Calu3 (cell line): ENCODE measurements at places on chromosomes 5 and 9. TPM values are rescaled to one million over a fixed set of nuclear protein-coding genes. Genes with fewer than 3 reads are reported as not detected.
A peak's percentile ranks its signal among the peaks of the same experiment; 100 is the strongest.

GRCh38 chr5:1707467-1707866 lies 92.2 kb downstream of the MRPL36 start:
- DNase-seq, result no peak
- no peak overlapping the region for H3K27ac ChIP-seq
- peaks cover 76% of the 10 kb centered on the region for H3K27me3 ChIP-seq
- H3K4me1 ChIP-seq, result peaks cover 10% of the 10 kb centered on the region
- H3K36me3 ChIP-seq, result no peaks in the 10 kb centered on the region

DNA sequence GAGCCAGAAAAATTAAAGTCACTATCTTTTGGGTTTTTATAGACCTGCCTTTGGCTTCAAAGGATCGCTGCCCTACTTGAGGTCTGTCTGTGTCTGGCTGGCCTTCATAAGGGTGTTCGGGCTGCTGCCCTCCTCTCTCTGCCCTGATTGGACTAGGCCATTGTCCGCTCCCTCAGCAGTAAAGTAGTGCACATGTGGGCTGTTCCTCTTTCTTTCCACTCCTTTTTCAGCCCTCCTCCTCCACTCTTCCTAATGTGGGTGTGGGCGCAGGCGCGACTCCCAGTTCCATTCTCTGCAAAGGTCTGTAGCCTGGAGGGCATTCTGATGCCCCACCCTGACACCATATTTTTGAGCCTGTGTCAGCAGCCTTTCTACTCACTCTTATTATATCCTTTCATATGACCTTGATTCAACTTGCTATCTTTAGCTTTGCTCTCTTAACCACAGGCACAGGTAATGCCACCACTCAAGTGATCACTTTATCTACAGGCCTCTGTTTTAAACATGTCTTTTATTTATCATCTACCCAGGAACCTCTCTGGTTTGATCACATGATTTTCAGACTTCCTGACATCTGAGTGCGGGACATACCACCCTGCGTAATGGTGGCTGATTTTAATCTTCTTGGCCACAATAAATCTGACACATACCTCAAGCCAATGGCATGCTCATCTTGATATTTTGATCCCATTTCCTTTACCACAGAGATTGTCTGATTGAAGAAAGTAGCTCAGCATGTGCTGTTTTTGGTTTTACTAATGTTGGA lies 144.5 kb downstream of the AOPEP start:
- peaks cover 36% of the 10 kb centered on the region for H3K4me1 ChIP-seq
- H3K36me3 ChIP-seq, result peaks cover 7% of the 10 kb centered on the region
- no peak overlapping the region for H3K4me3 ChIP-seq
- H3K27me3 ChIP-seq, result no peaks in the 10 kb centered on the region
- H3K27ac ChIP-seq, result peak overlapping the region; percentile 67

GRCh38 chr9:89311346-89312221 lies 589 bp downstream of the CKS2 start:
- DNase-seq, result no peak
- H3K36me3 ChIP-seq, result peaks cover 60% of the 10 kb centered on the region
- no peaks in the 10 kb centered on the region for H3K27me3 ChIP-seq
- no peaks in the 10 kb centered on the region for H3K4me1 ChIP-seq
- H3K4me3 ChIP-seq, result peak overlapping the region; percentile 81
- peak overlapping the region; percentile 100 for H3K27ac ChIP-seq

GRCh38 chr9:134353539-134353938 lies 27.3 kb downstream of the RXRA start:
- no peak overlapping the region for H3K4me3 ChIP-seq
- H3K36me3 ChIP-seq, result peaks cover 6% of the 10 kb centered on the region
- no peaks in the 10 kb centered on the region for H3K27me3 ChIP-seq

DNA sequence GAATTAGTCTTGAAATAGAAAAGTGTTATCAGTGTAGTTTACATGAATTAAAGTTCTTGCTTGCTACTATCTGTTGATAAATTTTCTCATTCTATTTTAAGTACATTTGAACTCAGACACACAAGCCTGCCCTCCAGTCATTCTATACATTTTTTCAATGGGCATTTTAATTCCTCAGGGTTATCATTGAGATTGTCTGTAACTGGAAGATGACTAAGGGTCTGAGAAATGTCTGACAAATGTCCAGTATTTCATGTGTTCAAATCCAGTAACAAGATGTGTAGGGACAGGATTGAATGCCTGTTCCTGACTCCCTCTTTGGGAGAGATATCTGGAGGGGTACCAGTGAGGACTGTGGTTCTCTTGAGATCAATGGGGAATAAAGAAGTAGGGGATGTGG lies 223.9 kb upstream of the ADAMTSL1 start:
- H3K36me3 ChIP-seq, result no peaks in the 10 kb centered on the region
- DNase-seq, result no peak
- H3K4me1 ChIP-seq, result no peaks in the 10 kb centered on the region
- H3K4me3 ChIP-seq, result no peak overlapping the region

DNA sequence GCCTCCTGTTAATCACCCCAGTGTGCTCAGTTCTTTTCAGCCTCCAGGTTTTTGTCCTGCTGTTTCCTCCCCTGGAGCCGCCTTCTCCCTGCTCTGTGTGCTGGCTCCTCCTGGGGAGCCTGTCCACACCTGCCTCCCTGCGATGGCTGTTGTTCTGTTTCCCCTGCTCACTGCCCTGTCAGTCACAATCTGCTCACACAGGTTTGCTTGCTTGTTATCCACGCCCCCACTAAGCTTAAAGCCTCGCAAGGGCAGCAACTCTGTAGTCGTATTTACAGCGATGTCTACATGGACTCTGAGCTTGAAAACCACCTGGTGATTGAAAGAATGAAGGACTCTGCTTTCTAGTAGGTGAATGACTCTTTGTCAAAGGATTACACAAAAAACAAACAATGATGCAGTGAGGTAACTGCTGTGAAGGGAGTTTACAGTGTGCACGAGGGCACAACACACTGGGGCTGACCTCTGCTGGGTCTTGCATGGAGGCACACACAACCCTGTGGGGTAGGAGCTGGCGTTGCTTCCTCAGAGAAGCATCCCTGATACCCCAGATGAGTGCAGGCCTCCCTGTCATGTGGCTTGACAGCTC lies 39.6 kb upstream of the TEX48 start:
- peaks cover 30% of the 10 kb centered on the region for H3K4me1 ChIP-seq
- peaks cover 6% of the 10 kb centered on the region for H3K36me3 ChIP-seq
- H3K27ac ChIP-seq, result peak overlapping the region; percentile 90

- H3K36me3 ChIP-seq, result no peaks in the 10 kb centered on the region
- DNase-seq, result no peak
- no peak overlapping the region for H3K27ac ChIP-seq
- no peak overlapping the region for H3K4me3 ChIP-seq
- no peaks in the 10 kb centered on the region for H3K27me3 ChIP-seq
Measured at GRCh38 chr5:93890657-93891056, 149.3 kb upstream of the POU5F2 start.

DNA sequence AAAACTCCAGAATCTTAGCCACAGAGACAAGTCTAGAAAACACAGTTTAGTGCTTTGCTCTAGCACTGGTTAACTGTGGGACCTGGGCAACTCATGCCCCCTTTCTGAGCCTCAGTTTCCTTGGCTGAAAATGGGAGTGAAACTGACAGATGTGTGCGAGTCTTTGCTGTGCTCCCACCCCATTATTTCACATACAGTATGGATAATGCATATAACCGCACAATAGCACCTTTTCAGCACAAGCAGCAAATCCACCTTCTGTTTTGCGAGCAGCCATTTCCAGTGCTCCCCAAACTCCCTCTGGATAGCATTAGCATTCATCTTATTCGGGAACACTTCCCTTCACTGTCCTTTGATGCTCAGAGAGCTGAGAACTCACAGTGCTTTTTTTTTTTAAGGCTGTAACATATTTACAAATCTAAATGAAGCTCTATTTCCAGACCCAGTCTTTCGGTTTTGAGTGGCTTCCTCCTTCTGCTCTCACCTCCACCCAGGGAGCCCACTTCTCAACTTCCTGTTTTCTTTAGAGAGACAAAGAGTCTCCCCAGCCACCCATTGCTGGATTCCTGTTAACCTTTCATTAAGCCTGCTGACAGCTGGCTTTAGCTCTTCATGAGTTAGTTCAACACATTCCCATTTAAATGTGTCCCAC lies 49.2 kb downstream of the TIMD4 start:
- DNase-seq, result no peak
- H3K27me3 ChIP-seq, result no peaks in the 10 kb centered on the region
- H3K27ac ChIP-seq, result no peak overlapping the region
- H3K36me3 ChIP-seq, result no peaks in the 10 kb centered on the region
- no peak overlapping the region for H3K4me3 ChIP-seq

- H3K36me3 ChIP-seq, result peaks cover 10% of the 10 kb centered on the region
- peaks cover 38% of the 10 kb centered on the region for H3K4me1 ChIP-seq
- DNase-seq, result peak; percentile 34
- H3K27me3 ChIP-seq, result no peaks in the 10 kb centered on the region
- no peak overlapping the region for H3K4me3 ChIP-seq
Measured at GRCh38 chr9:101387871-101388506, 3.2 kb upstream of the BAAT start.

Gene RNF180
- 2.1 and 2.4 TPM in 2 replicates for total RNA-seq

Gene DIPK1B
- 4.0 TPM in 2 replicates for total RNA-seq

DNA sequence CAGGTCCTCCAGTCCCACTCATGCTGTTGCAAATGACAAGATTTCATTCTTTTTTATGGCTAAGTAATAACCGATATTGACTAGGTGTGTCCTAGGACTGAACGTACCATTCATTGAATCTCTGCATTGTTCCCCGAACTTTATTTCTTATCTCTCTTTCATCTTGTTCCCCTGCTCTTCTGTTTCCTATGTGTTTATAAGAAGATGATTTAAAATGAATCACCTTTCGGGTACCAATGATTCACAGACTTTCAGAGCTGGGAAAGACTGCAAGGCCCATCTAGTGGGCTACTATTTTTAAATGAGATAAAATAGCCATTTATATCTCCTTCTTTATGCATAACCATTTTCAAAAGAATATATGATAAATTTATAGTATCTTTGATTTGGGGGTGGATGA lies 133.0 kb downstream of the CDH18 start:
- no peak overlapping the region for H3K4me3 ChIP-seq
- H3K27me3 ChIP-seq, result no peaks in the 10 kb centered on the region
- no peak overlapping the region for H3K27ac ChIP-seq
- H3K4me1 ChIP-seq, result no peaks in the 10 kb centered on the region

DNA sequence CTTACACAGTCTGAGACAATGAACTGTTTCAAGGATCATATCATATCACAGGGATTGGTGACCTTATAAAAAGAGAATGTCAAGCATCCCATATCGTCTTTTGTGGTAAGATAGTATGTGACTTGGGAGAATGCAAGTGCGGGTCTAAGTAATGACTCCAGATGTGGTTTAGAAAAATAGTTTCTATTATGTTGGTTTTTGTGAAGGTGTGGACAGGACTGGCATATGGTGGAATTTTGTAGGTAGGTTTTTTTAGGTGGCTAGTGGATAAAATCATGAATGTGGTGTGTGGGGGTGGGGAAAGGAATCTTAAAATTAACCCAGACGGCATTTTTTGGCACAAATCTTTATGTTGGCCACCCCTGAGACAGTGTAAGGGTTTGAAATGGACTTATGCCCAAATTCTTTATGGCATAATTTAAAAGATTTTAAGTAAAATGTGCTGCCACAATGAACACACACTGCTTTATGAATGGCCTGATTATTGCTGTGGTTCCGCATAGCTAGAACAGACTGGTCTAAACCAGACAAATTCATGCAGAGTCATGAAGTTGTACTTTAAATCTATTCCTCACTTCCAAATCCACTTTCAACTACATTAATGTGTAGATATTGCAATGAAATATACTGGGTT lies 204.8 kb upstream of the HAPLN1 start:
- peaks cover 49% of the 10 kb centered on the region for H3K4me1 ChIP-seq
- H3K36me3 ChIP-seq, result no peaks in the 10 kb centered on the region
- DNase-seq, result no peak

DNA sequence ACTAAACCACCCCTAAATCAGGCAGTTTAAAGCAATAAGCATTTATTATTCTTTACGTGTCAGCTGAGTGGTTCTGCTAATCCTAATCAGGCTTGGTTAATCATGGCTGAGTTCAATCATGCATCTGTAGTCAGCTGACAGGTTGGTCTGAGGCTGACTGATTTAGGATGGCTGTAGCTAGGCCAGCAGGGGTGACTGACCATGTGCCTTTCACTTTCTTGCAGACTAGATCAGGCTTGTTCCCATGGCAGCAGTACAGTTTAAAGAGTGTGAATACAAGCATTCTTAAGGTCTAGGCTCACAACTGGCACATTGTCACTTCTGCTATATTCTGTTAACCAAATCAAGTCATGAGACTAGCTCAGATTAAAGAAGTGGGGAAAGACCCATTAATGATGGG lies 16.1 kb upstream of the MPDZ start:
- no peak overlapping the region for H3K4me3 ChIP-seq
- no peaks in the 10 kb centered on the region for H3K27me3 ChIP-seq
- H3K27ac ChIP-seq, result no peak overlapping the region
- no peaks in the 10 kb centered on the region for H3K36me3 ChIP-seq
- DNase-seq, result no peak

Gene CEL
- total RNA-seq, result 2.6 and 3.1 TPM in 2 replicates

Gene CERCAM
- total RNA-seq, result 11.5 and 14.5 TPM in 2 replicates

GRCh38 chr9:96462541-96462940 lies 12.6 kb downstream of the HABP4 start:
- no peak overlapping the region for H3K4me3 ChIP-seq
- no peaks in the 10 kb centered on the region for H3K36me3 ChIP-seq
- no peak overlapping the region for H3K27ac ChIP-seq
- H3K27me3 ChIP-seq, result no peaks in the 10 kb centered on the region
